ENCODE measurements at places on chromosomes 4 and X.

- no peak for DNase-seq
These were observed 7.2 kb downstream of the ARHGAP24 start for GRCh38 chr4:85482010-85482738.

DNA sequence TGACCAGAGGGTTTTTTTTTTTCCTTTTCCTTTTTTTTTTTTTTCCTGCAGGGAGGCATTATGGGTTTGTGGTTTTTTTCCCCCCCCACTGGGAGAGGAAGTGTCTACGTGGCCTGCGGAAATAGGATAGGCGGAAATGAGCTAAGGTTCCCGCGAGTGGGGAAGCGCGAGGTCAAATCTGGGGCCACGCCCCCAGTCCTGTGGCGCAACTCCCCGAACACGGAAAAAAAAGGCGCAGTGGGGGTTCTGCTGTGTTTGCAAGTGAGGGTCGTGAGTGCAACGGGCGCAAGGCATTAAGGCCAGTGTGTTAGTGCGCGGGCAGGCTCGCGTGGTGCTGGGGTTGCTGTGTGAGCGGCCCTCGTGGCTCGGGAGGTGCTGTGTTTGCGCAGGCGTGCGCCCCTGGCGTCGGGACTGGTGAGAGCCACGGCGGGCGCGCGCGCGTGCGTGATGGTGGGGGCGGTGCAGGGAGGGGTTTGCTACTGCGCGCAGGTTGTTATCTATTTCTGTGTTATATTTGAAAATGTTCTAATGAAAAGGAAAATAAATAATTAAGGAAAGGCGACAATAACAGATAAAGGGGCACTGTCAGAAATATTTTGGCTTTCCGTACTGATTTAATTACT lies 685 bp upstream of the MORF4L2 start:
- DNase-seq: peak; percentile 84

DNA sequence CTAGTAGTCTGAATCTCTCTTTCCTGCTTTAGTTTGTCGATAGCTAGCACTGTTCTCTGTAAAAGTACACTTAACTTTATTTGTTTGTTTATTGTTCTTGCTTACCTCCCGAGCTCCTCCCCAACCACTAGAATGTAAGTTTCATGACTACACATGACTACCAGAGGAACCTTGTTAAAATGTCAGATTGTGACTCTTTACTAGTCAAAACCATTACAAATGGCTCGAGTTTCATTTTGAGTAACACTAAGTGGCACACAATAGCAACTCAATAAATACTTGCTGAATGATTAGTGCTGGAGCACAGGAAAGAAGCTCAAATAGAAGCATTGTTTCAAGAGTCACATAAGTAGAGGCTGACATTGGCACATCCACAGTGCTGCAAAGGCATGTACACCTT lies 116.1 kb downstream of the MAPK10 start:
- no peak for DNase-seq

DNA sequence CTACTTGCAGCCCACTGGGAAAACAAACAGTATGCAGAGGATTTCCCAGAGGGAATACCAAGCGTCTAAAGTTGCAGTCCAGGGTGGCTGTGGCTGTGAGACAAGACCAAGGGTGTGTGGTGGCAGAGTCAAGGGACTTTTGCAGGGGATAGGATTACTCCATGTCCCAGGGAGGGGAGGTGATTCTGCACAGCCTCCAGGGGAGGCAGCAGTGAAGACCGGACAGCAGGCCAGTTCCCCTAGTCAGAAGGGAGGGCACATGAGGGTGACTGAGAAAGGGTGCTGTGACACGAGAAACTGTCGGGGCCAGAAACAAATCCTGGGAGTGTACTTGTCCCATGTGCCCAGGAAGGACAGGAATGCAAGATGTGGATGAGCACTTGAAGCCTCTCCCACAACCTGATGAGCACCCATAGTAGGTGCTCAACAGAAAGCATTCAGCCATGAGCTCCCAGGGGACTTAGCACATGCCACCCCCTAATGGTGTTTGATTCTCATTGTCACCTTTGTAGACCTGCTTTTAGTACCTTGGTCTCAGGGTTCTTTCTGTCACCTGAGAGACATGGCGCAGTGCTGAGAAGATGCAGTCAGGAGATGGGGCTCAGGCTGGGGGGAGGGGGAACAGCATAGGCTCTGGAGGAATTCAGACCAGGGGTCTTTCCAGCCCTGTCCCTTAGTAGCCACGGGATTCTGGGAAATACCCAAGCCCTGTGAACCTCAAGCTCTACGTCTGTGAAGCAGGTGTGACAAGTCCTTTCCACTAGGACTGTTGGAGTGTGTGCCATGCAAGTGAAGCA lies 18.1 kb upstream of the HSFX3 start:
- DNase-seq: no peak

DNA sequence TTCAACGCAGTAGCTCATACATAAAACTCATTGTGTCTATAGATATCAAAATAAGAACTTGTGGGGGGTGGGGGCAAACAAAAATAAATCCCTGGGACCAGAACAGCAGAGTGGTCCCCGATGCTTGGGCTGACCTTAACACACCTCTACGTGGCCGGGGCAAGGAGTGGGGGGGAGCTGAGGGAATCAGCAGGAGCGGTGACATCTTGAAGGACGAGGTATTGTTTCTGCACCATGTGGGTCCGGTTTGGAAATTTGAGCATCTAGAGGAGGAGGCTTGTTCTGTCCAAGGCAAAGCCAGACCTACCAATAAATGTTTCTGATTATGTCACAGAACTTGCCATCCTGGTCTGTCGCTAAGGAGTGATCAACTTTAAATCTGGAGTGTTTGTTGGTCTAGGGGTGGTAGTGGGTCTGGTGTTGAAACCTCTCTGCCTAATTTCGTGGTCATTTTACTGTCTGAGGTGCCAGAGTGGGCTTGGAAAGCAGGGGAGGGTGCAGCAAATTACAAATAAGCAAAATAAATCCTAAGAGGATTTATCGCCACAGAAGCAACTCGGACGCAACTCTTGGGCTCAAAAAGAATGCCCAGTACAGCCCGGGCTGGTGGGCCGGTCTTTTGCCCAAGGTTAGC lies 774 bp upstream of the RAPGEF2 start:
- no peak for DNase-seq

DNA sequence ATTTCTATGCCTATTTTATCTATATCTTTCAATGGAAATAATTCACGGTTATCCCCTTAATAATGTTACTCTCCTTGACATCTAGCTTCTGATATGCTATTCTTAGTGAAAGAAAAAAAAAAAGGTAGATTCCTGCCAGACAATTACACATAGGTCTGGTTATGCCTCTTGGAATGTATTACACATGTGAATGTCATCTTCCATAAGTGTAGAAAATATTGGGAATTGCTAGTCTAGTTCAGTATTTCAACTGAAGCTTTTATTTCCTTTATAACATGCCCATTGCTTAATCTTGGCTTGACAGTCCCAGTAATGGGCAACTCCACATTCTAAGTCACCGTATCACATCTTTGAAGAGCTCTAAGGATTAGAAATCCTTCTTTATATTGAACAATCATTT lies 25.4 kb upstream of the PPP1R2C start:
- DNase-seq: no peak

DNA sequence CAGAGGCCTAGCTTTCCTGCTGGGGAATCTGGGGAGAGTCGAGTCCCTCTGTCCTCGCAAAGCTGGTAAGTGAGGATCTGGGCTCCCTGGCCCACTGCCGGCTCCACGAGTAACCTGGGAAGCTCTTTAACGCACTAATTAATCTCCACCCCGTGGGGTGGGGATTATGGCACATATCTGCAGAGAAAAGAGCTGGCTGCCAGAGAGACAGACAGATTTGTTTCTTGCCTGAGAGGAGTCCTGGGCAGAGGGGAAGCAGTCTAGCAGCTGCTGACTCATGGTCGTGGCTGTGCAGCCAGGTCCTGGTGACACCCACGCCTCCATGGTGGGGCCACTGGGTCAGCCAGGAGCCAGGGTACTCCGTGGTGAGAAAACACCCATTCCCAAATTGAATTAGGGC lies 14.0 kb downstream of the SORCS2 start:
- DNase-seq: no peak

GRCh38 chr4:47713129-47713834 lies 124.6 kb downstream of the CORIN start:
- DNase-seq: no peak

DNA sequence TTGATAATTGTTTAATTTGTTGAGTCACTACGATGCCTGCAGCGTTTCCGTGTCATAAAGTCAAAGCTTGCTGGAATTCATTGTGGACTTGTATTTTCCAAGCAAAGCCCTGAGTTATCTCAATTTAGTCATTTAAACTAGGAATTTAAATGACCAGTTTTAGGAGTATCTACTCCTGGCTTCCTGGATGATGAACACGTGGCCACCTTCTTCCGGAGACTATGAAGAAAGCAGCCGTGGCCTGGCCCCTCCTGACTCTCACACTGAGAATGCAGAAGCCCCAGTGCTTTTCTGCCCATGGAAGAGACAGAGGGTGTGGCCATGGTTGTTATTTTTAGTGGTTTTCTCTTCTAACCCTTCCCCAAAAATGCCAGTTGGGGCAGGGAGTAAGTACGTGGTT lies 250.7 kb upstream of the GATB start:
- DNase-seq: no peak

DNA sequence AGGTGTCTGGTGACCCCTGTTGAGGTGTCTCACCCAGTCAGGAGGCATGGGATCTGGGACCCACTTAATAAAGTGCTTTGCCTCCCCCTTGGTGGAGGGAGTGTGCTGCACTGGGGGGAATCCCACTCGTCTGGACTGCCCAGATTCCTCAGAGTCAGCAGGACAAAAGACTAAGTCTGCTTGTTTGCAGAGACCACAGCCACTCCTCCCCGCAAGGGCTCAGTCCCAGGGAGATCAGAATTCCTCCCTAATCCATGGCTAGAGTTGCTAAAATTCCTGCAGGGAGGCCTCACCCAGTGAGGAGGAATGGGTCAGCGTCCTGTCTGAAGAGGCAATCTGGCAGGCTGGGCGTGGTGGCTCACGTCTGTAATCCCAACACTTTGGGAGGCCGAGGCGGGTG lies 442.2 kb downstream of the PABPC4L start:
- no peak for DNase-seq

DNA sequence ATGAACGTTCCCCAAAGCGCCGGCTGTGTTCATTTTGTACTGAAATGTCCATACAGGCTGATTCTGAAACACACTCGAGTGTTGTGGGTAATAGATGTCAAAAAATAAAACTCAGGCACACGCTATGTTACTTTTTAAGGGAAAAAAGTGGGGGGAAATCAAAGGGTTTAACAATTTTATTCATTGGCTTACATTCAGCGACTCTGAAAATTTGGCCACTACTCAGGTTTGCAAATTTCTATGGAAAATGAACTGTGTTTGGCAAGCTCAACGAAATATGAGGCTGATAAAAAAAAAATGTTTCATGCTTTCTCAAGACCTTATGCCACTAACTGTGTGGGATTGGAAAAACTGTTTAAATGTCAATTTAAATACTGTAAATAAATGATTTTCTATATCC lies 18.5 kb downstream of the AMELX start:
- no peak for DNase-seq

DNA sequence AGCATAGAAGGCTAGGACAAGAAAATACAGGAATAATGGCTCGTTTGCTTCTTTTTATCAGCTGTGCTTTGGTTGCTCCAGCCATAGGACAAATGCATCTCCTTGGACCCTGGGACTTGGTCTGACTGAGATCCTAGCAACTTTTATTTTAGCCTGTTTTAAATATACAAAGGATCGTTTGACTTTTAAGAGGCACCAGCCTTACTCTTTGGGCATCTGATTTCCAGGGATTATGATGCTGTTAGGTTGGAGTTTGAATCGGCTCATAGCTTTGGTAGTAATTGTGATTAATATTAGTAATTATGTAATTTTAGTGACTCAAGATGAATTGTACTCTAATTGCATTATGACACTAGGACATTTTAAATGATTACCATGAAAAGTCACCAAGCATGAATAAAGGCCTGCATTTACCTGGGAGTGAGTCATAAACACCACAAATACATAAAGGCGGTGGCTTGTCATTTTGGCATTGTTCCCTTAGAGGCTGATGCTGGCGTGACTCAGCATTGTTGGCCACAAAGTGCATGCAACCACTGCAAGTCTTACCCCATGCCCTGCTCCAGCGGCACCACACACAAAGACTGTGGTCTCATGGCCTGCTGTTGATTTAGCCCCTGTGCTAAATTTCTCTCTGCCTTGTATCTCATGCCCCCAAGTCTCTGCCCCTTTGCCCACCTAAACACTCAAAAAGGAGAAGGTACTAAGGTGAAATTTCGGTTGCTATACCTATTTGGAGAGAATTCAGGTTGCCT lies 12.4 kb downstream of the GPAT3 start:
- no peak for DNase-seq

GRCh38 chrX:149908308-149908707 lies 21.1 kb upstream of the HSFX4 start:
- DNase-seq: no peak

GRCh38 chr4:98921292-98921691 lies 7.6 kb downstream of the EIF4E start:
- DNase-seq: no peak
